ENCODE measurements at places on chromosomes 1 and 21.

DNA sequence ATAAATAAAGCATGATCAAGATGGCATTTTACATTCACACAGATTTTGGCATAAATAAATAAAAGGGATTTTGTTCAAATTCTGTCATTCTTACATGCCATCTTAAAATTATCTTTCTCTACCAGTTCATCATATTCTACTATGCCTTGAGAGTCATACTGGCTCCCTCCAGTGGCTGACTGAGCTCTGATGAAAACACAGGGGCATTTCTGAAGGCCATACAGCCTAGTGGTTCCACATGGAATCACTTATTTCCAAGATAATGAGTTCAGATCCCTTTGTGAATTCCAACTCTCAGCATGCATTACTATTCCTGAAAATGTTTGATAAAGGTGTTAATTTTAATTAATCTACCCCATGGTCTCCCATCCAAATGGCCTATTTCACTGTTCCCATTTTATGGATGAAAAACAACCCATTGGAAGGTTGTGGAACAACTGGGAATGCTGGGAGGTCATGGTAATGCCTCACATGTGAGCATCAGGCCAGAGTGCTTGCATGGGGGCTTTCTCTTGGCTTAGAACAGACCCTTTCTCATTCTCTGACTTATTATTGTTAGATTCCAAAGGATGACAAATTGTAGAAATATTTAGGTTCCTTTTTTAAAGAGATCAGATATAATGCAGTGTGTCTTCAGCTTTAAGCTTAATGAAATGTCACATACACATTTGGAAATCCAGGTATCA, 622.4 kb upstream of the PKN2 start:
- peak; percentile 86 for DNase-seq

- no peak for DNase-seq
These were observed 24.0 kb downstream of the TCEANC2 start for GRCh38 chr1:54077359-54077758.

DNA sequence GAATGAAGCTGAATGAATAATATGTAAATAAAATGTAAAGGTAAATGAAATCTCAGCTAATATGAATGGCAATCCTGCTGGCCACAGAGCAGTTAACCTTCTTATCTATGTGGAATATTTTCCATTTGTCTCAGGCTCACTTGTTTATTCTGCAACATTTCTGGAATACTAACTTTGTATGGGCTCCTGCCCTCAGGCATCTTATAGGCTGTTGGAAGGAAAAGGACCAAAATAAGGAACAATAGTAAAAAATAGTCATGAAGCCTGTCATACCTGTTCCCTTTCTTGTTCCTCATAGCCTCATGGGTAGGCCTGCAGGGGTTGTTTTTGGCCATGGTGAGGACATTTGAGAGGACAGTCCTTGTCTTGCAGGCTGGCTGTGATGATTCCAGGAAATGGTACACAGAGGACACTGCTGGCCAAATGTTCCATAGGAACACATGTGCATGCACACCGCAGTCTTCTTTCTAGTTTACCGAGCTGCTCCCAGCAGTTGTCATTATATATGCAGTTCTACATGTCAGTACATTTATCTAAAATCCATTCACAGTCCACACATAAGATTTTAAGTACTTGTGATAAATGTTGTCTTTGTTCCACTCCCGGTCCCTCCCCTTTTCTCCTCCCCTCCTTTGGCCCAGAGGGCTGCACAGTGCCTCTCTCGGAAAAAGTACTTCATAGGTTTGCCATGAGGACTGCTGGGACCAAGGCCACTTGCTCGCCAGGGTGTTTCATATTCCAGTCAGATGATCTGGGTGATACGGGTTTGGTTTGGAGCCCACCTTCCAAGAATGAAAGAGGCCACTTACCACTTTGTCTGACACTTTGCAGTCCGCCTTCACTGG, 15.2 kb upstream of the KCNQ4 start:
- DNase-seq = no peak

GRCh38 chr1:2073382-2074230, 23.4 kb downstream of the PRKCZ start:
- DNase-seq = no peak

DNA sequence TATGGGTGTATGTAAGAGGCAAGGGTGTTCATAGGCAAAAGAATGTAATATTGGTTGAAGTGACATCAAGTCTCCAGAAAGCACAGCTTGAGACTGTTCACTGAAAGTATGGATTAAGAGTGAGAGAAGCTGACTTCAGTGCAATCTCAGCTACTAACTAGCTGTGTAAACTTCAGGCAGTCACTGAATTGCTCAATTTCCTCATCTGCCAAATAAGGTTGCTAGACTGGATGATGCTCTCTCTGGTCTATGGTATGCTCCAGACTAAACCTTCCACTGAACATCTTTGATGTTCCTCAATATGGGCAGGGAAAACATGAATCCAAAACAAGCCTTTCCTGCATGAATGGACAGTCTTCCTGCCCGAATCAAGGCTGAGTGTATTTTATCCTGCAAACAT, 111.8 kb upstream of the USH2A start:
- no peak for DNase-seq

GRCh38 chr1:25088946-25089345, 143.4 kb downstream of the SYF2 start:
- no peak for DNase-seq

DNA sequence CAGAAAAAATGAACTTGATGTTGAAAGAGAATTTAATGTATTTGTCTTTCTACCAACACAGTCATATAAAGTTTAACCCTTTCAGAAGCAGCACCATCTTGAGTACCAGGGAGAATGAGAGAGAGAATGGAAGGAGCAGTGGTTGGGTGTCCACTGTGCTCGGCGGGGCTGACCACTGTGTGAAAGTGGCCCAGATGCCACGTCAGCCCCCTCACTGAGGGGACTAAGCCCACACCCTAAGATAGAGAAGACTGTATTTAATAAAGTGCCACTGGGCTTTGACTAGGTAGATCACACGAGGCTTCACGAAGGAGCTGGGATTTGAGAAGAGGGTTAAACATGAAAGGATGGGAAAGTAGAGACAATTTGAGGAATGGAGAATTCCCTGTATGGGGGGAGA, 31.2 kb downstream of the BATF3 start:
- DNase-seq = no peak

DNA sequence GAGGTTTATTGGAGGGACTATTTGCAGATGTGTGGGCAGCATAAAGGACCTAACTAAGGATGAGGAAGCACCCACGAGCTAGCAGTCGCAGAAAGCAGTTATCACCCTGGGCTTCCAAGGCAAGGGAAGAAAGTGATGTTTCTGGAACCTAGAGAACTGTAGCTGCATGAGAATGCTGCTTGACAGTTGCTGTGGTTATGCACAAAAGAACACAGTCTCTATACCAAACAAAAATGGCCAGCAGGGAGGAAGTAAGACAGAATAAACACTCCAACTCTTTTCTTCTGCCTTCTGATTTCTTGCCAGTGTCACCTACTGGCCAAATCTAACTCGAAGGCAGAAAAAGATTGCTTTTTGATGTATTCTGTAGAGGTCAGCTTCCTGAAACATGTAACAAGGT, 190.2 kb downstream of the RASAL2 start:
- DNase-seq = no peak

GRCh38 chr1:179003512-179004066, 22.1 kb upstream of the FAM20B start:
- DNase-seq = peak; percentile 7

- DNase-seq = no peak
These were observed 22.7 kb downstream of the POFUT2 start for GRCh38 chr21:45264912-45265515.

DNA sequence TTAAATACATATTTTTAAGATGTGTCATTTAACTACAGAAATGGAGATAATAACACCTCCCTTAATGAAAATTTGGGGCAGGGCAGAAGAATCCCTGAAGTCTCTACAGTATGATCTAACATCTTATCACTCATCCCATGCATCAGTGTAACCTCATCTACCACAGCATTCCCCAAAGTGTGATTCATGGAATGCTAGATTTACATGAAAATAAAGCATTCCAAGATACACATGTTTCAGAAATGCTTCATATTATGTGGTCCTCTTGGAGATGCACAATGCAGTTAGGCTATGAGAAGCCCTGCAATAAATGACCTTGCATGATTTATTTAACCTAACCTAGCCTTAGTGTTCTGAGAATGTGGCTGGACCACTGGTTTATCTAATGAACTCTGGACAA, 166.9 kb upstream of the SYT6 start:
- DNase-seq = no peak

DNA sequence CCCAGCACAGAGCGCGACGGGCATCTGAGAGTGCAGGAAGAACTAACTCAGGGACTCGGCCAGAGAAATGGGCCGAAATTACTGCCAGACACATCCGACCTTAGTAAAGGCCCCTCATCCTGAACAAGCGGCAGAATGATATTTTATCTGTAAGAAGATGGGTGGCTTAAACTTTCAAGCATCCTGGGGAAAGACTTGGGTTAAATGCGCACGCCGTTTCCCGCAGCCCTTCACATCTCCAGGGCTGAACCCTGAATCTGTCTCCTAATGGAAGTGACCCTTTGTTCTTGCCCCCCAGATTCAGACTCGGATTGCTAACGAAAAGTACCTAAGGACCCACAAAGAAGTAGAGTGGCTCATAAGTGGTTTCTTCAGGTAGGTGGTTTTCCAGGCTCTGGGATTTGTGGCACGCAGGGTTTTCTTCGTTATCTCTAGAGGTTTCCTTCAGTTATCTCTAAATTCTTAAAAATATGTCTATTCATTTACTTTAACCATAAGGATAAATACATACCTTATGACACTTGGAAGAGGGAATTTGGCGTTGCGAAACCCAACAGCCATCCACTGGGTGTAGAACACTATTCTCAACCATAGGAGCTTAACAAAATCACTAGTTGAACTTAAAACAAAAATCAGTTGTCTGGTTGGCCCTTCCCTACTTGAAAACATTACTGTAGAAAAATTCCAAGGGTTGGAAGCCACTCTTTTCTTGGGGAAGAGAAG, 627 bp downstream of the RIIAD1 start:
- no peak for DNase-seq

GRCh38 chr21:19368944-19369343, 965.4 kb upstream of the TMPRSS15 start:
- no peak for DNase-seq

DNA sequence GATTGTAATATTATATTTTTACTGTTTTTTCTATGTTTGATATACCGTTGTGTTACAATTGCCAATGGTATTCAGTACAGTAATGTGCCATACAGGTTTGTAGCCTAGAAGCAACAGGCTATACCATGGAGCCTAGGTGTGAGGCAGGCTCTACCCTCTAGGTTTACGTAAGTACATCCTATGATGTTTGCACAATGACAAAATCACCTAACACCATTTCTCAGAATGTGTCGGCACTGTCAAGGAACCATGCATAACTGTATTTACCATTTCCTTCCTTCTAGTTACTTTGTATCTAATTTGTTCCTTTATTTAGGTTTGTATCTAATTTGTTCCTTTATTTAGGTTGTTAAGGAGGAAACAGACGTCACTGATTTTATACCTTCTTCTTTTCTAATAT, 9.9 kb downstream of the NPHP4 start:
- DNase-seq = no peak

- DNase-seq = peak; percentile 8
These were observed 996 bp upstream of the MGST3 start for GRCh38 chr1:165629848-165630628.

DNA sequence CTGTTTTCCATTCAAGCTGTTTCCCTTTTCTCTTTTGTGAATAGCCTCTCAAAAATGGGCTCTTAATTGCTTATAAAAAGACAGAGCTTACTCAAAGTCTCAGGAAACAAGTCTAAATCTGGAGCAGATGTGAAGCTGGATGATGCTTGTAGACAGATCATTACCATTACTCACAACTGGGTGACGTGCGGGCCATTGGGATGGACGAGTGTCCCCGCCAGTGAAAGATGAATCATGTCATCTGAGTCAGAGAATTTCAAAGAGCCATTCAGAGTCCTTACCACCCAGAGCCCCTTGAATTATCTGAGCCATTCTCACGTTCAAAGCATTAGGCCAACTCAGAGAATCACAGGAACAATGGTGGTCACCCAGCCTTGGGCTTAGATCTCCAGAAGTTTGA, 134.6 kb downstream of the HUNK start:
- DNase-seq = no peak

DNA sequence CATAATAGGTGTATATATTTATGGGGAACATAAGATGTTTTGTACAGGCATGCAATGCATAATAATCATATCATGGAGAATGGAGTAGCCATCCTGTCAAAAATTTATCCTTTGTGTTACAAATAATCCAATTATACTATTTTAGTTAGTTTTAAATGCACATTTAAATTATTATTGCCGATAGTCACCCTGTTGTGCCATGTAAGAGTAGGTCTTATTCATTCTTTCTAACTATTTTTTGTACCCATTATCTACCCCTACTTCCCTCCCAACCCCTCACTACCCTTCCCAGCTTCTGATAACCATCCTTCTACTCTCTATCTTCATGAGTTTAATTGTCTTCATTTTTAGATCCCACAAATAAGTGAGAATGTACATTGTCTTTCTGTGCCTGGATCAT, 8.3 kb upstream of the VN1R5 start:
- DNase-seq = no peak

GRCh38 chr1:3467096-3468036, 12.9 kb downstream of the ARHGEF16 start:
- DNase-seq = no peak

DNA sequence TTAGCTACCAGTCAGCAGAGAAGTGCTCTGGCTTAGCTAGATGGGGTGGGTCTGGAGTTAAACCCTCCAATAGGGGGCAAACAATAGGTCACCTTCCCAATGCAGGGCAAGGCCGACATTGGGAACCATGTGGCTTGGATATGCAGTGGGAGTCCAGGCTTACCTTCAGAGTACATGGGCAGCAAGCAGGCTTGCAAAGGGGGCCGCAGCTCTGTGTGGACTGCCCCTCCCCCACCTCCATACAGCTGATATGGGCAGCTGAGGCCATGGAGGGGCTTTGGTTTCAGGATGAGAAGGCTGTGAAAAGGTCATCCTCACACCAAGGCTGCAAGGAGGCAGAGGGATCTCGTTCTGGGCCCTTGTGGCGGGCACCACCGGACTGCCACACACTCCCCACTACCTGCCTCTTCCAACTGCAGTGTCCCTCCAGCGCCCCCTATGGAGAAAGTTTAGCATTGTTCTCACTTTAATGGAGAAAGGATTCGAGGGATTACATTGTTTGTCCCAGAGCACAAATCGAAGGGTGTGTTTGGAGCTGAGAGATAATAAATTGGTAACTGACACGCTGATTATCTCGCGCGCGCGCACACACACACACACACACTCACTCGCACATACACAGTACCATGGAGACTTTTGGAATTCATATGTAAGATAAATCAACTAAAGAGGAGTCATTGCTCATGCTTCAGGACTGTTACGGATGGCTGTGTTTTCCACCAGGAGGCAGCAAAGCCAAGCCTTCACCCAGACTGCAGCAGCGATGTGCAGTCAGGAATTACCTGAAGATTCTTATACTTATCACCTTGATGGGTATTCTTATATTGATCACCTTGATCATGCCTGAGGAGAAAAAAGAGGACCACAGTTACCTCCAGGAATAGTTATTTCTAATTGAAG, 7.0 kb upstream of the SMCP start:
- DNase-seq = peak; percentile 82

- DNase-seq = no peak
These were observed 96.6 kb downstream of the FOXD2 start for GRCh38 chr1:47534436-47534835.
